CD14-positive monocyte (primary cell): ENCODE measurements at places on chromosomes 12 and 14. TPM values are rescaled to one million over a fixed set of nuclear protein-coding genes. Genes with fewer than 3 reads are reported as not detected.

DNA sequence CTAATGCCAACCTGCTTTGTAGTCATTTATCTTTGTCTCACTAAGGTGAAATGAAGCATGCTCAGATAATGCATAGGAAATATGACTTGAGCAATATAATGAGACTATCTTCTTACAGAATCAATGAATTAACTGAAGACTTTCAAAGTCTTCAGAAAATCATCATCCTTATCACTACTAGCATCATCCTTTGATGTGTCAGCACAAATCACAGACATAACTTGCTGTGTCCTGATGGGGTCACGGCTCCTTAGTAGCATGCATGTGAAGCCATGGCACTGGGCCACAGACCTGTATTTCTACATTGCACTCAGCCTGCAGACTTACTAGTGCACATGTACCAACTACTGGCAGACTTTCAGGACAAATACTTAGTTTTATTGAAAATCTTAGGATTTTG is 18.9 kb downstream of the TMEM260 start:
- peaks cover 44% of the 10 kb centered on the region for H3K36me3 ChIP-seq
- H3K27ac ChIP-seq = no peak overlapping the region
- no peaks in the 10 kb centered on the region for H3K27me3 ChIP-seq
- no peak overlapping the region for H3K4me3 ChIP-seq
- DNase-seq = no peak

DNA sequence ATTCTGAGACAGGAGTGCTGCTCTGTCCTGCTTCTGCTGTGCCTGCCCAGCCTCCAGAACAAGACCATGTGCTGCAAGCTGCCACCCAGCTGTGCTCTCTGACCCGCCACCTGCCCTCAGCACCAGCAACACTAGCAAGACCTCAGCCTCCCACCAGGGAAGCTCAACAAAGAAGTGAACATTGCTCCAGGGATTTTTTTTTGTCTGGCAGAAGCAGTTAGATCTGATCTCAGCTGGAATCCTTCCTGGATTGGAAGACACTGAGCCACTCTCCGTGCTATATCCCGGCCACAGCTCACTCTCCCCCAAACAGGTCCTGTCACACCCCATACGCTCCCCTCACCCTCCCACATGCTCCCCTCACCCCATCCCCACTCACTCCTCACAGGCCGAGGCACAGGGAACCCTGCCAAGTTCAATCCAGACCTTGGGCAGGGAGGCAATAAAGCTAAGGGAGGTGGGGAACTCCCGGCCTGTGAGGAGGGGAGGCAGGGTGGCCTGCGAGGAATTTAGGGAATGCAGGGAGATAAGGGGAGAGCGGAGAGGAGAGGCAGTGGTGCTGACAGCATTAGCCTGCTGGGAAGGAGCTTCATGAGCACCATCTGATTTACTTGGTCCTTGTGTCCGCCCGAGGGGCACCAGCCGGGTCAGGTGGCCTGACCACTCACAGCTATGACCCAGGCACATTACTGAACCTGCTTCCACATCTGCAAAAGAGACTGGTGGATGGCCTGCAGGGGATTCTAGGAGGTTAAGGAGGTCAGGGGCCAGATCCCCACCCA is 29.7 kb downstream of the CCDC85C start:
- no peaks in the 10 kb centered on the region for H3K27me3 ChIP-seq
- no peak overlapping the region for H3K4me3 ChIP-seq
- no peaks in the 10 kb centered on the region for H3K36me3 ChIP-seq

ZNF26 gene
- polyA plus RNA-seq = 3.8 TPM

POLE gene
- polyA plus RNA-seq = 15.0 and 24.2 TPM in 2 replicates

ASB2 gene
- polyA plus RNA-seq = 2.5 and 3.3 TPM in 2 replicates

TAS2R46 gene
- polyA plus RNA-seq = 0.10 and 0.36 TPM in 2 replicates
